Activated T-helper 2 cell treated with anti-CD3 and anti-CD28 coated beads, Interferon-gamma antibody, Interleukin-2, Interleukin-4, amounts not matched to agents 10 μg/mL and 5 μg/mL and 100 μg/mL, durations not matched to agents 14 hours and 24 hours and 36 hours (primary cell): ENCODE measurements at places on chromosomes 13 and 19. TPM values are rescaled to one million over a fixed set of nuclear protein-coding genes. Genes with fewer than 3 reads are reported as not detected.
A peak's percentile ranks its signal among the peaks of the same experiment; 100 is the strongest.

ZNF492 gene
- total RNA-seq: 0.07 and 0.18 TPM in 2 replicates

PALM3 gene
- total RNA-seq: 0.34 TPM in 1 of 2 replicates, not detected in the other

OR7C1 gene
- not detected in 2 replicates for total RNA-seq

HIPK4 gene
- 0.07 TPM in 1 of 2 replicates, not detected in the other for total RNA-seq

HOOK2 gene
- 18.3 and 25.1 TPM in 2 replicates for total RNA-seq

- no peak overlapping the region for H3K4me3 ChIP-seq
- H3K27me3 ChIP-seq: peaks cover 11% of the 10 kb centered on the region
- no peak for DNase-seq
- no peaks in the 10 kb centered on the region for H3K36me3 ChIP-seq
- peaks cover 6% of the 10 kb centered on the region for H3K4me1 ChIP-seq
Observed at GRCh38 chr19:35043906-35044305, 2.4 kb downstream of the HPN start.

GRCh38 chr13:66634384-66634783, 595.8 kb downstream of the PCDH9 start:
- H3K27ac ChIP-seq: no peak overlapping the region
- no peaks in the 10 kb centered on the region for H3K4me1 ChIP-seq
- no peaks in the 10 kb centered on the region for H3K27me3 ChIP-seq
- no peak overlapping the region for H3K4me3 ChIP-seq

DNA sequence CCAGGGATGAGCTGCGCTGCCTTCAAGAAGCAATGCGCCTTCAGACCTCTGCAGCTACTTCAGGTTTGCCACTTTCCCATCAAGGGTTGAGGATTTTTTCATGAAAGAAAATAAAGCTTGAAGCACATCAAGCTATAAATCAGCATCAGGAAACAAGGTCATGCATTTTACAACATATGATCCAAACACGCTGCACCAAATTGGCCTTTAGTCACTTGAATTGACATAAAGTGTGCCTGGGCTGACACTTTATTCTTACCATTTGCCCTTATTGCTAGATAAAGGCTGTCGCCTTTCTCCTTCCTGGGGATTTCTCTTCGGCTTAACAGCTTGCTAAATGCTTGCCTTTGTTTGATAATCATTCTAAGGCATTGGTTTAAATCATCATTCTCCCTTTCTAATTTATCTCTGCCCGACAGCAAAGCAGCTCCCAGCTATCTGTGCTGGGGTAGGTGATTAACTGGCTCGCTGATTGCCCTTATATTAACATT, 87.7 kb downstream of the LHFPL6 start:
- no peak for DNase-seq
- no peaks in the 10 kb centered on the region for H3K27me3 ChIP-seq
- no peaks in the 10 kb centered on the region for H3K4me1 ChIP-seq
- H3K36me3 ChIP-seq: no peaks in the 10 kb centered on the region
- H3K27ac ChIP-seq: no peak overlapping the region

- peak overlapping the region; percentile 72 for H3K4me3 ChIP-seq
- DNase-seq: peak; percentile 90
- H3K27ac ChIP-seq: peak overlapping the region; percentile 89
- peaks cover 61% of the 10 kb centered on the region for H3K4me1 ChIP-seq
- H3K36me3 ChIP-seq: peaks cover 22% of the 10 kb centered on the region
Observed at GRCh38 chr19:6674868-6675305, 4.9 kb upstream of the TNFSF14 start.

- DNase-seq: peak; percentile 88
- peak within 1 kb of the TSS; percentile 93 for H3K27ac ChIP-seq
- H3K4me1 ChIP-seq: peaks cover 17% of the 10 kb centered on the region
- peaks cover 4% of the 10 kb centered on the region for H3K36me3 ChIP-seq
Observed at GRCh38 chr19:1173845-1174809, at the start of gene SBNO2. SBNO2 (minus strand) TSS chr19:1174268; CDS start chr19:1154276, 19,992 bp downstream.

GRCh38 chr19:55315956-55316525, 9.1 kb downstream of the TMEM150B start:
- H3K4me1 ChIP-seq: no peaks in the 10 kb centered on the region
- H3K4me3 ChIP-seq: no peak overlapping the region
- no peak for DNase-seq
- no peaks in the 10 kb centered on the region for H3K27me3 ChIP-seq

DNA sequence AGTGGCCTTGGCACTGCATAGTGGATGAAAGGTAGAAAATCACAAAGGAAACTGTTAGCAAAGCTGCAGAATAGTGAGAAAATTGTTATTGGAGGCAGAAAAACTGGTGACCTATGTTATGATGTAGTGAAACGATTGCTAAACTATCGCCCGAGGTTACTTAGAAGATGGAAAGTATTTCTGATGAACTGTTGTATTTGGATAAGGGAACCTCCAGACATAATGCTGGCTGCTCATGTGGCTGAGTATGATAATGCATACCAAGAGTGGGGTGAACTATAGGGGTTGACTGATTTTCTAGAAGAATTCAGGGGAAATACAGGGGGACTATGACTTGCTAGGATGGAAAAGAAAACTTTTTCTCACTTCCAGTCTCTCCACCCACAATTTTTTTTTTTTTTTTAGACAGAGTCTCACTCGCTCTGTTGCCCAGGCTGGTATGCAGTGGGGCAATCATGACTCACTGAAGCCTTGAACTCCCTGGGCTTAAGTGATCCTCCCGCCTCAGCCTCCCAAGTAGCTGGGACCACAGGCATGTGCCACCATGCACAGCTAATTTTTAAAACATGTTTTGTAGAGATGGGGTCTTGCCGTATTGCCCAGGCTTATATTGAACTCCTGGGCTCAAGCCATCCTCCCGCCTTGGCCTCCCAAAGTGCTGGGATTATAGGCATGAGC, 4.4 kb upstream of the EID2 start:
- no peaks in the 10 kb centered on the region for H3K27me3 ChIP-seq
- no peak for DNase-seq
- H3K27ac ChIP-seq: no peak overlapping the region
- peaks cover under 1% of the 10 kb centered on the region for H3K36me3 ChIP-seq
- peaks cover 22% of the 10 kb centered on the region for H3K4me1 ChIP-seq

DNA sequence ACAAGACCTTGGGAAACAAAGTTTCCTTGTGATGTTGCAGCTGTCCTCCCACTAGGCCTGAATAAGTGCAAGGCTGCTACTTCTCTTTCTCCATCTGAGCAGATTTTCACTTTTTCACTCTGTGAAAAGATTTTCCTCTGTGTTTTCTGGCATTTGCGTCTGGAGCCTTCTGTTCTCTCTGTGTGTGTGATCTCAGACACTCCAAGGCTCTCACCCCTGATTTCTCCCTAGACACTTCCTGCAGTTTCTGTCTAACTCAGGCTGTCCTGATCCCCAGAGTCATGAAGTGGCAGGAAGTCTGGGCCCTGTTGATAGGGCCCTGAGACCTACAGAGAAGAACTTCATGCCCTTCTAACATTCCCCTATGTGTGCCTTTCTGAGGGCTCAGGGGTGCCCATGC, 37.2 kb downstream of the SIGLEC7 start:
- H3K4me3 ChIP-seq: no peak overlapping the region
- no peak overlapping the region for H3K27ac ChIP-seq
- H3K36me3 ChIP-seq: no peaks in the 10 kb centered on the region

GRCh38 chr13:40116008-40116407, 460.5 kb downstream of the COG6 start:
- H3K4me3 ChIP-seq: no peak overlapping the region
- H3K27me3 ChIP-seq: peaks cover 2% of the 10 kb centered on the region
- peaks cover 4% of the 10 kb centered on the region for H3K36me3 ChIP-seq
- peaks cover 23% of the 10 kb centered on the region for H3K4me1 ChIP-seq

DNA sequence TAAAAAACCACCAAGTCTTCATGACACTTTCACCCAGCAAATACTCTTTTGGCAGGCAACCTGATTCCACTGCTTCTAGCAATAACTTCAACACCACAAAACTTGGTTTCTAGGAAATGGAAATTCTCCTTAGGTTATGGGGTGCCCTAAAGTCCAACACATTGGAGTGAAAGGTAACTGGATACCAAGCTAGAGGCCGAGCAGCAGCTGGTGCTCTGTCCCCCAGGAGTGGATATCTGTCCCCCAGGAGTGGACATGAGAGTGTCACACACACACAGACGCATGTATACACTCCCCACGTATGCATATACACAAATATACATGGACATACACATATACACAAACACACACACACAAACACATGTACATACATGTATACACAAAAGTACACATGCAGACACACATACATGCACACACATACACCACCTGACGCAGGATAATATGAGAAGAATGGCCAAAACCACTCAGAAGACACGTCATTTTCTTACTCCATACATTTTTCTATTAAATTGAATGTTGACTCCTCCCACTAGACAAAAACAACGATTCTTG, 50.8 kb downstream of the RFX2 start:
- DNase-seq: no peak
- peaks cover 52% of the 10 kb centered on the region for H3K4me1 ChIP-seq
- no peaks in the 10 kb centered on the region for H3K27me3 ChIP-seq
- no peak overlapping the region for H3K4me3 ChIP-seq
- no peaks in the 10 kb centered on the region for H3K36me3 ChIP-seq

GRCh38 chr19:15123031-15123890, 16.1 kb downstream of the SYDE1 start:
- H3K4me1 ChIP-seq: peaks cover 13% of the 10 kb centered on the region
- H3K36me3 ChIP-seq: peaks cover 42% of the 10 kb centered on the region
- H3K4me3 ChIP-seq: peak overlapping the region; percentile 99
- no peak for DNase-seq

GRCh38 chr13:110108348-110109139, 198.4 kb downstream of the COL4A1 start:
- no peak overlapping the region for H3K27ac ChIP-seq
- H3K4me1 ChIP-seq: no peaks in the 10 kb centered on the region
- H3K36me3 ChIP-seq: no peaks in the 10 kb centered on the region

DNA sequence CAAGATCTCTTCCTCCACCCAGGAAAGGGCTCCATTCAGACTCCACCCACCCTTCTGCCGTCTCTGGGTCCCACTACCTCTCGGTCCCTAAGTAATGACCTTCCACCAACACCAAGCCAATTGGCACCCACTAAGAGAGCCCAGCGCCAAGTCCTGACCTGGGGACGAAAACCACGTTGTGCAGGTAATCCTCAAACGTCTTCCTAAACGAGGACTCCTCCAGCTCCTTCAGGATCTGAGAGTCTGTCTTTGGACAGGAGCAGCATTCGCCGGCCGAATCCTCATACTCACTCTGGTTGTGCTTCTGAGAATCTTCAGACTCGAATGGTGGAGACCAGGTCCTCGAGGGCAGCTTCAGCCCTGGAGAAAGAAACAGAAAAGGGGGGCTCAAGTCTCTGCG, 83.1 kb downstream of the ZNF557 start:
- H3K36me3 ChIP-seq: no peaks in the 10 kb centered on the region
- DNase-seq: no peak
- H3K27ac ChIP-seq: no peak overlapping the region

DNA sequence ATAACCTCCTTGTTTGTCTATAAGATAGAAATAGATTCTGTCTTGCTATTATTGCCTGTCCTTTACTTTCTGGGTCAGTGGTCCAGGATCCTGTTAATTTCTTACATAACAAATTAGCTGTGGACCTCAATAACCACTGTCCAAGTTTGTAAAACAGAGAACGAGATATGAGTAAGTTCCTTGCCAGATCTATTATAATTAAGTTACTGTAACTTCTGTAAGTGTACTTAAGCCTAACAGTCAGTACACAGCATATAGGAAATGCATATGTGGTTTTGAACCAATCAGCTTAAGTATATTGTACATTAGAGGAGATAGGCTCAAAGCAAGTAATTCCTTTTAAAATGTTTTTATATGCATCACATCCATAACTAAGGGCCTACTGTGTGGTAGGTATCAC, 34.9 kb downstream of the HTR2A start:
- H3K27ac ChIP-seq: no peak overlapping the region
- no peaks in the 10 kb centered on the region for H3K36me3 ChIP-seq
- no peak overlapping the region for H3K4me3 ChIP-seq
- peaks cover 4% of the 10 kb centered on the region for H3K4me1 ChIP-seq
- no peak for DNase-seq

DNA sequence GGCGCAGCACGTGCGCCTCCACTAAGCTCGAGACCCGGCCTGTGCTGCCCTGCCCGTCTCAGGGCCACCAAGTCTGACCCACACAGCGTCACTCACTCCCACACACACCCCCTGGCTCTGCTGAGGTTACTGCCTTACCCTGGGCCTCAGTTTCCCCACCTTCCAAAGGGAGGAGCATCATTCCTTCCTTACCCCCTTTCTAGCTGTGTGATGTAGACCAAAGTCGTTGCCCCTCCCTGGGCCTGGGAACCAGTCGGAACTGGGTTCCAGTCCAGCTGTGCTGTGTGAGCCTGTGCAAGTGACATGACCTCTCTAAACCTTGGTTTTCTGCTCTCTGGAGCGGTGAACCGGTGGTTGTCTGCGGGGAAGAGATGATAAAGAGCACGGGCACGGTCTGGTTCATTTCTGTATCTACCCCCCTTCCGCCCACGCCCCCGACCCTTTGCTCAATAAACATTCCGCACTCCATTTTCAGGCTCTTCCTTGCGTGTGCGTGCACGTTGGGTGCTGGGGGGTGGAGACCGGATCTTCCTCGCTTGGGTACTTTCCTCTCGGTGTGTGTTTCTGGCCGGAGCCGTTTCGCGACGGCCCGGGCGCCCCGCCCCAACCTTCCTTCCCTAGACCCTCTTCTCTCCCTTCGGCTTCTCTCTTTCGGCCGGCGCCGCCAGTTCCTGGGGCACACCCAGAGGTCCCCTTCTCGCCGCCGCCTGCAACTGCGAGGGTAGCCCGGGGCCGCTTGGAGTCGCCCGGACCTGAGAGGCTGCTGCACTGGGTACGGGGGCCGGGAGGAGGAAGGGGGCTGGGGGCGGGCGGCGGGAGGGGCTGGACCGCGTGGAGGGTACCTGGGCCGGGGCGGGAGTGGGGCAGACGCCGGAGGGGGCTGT, at the start of gene ZNF581:
TSS of gene ZNF581 (plus strand) at position 647 of the 884 bp plus-strand sequence. CDS start 923 bp downstream, outside the sequence.
- peak within 1 kb of the TSS; percentile 99 for H3K4me3 ChIP-seq
- peak; percentile 77 for DNase-seq
- peak within 1 kb of the TSS; percentile 97 for H3K27ac ChIP-seq
- peaks cover 36% of the 10 kb centered on the region for H3K4me1 ChIP-seq
- H3K36me3 ChIP-seq: peaks cover 58% of the 10 kb centered on the region

DNA sequence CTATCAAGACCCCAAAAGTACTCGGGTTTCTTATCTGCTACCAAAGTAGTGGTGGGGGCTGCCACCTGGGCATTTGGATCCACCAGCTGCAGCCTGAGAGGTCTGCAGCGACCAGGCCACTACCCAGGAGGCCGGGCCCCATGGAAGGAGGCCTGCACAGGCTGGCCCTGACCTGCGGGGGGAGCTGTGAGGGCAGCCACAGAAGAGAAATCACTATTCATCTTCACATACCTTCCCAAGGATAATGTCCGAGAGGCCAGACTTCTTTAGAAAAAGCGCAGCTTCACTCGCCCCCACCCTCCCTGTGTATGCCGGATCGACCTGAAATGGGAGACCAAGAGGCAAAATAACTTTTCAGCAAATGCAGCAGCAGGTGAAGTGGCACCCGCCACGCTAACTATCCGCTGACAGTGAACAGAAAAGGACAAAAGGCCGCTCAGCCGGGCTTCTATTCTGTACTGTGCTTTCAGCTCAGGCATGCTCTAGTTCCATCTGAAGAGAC, 30.1 kb downstream of the EPS15L1 start:
- no peak overlapping the region for H3K27ac ChIP-seq
- H3K4me1 ChIP-seq: peaks cover 19% of the 10 kb centered on the region
- H3K4me3 ChIP-seq: no peak overlapping the region
- peaks cover 10% of the 10 kb centered on the region for H3K36me3 ChIP-seq
- no peak for DNase-seq
